Neural crest cell (in vitro differentiated cells): ENCODE measurements at places on chromosomes 1 and 21.

- no peak for DNase-seq
These were observed 29.0 kb upstream of the PRRX1 start for GRCh38 chr1:170634824-170635410.

DNA sequence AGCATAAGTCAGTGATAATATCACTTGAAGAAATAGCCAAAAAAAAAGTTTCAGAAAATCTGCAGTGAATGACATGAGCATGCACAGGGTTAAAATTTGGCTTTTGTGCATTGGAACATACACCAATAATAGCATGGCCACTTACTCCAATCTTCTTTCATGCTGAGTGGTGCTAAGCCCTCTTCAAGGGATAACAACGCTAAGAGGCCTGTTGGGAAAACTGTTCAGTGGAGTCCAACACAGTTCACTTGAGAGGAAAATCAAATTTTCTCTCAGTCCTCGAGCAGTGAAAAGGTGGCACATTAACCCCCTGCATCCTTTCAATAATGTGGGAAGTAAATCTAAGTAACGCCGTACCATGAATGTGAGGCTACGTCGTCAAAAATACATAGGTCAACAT, 264.7 kb downstream of the SPATA17 start:
- DNase-seq, result no peak

- DNase-seq, result no peak
These were observed 58.5 kb downstream of the WDR4 start for GRCh38 chr21:42820616-42821465.

GRCh38 chr1:108699375-108700332, 7.5 kb downstream of the PRPF38B start:
- no peak for DNase-seq

GRCh38 chr1:188611432-188611831, 1782.7 kb downstream of the PLA2G4A start:
- no peak for DNase-seq
